ENCODE measurements at places on chromosomes 3 and 15. TPM values are rescaled to one million over a fixed set of nuclear protein-coding genes. Genes with fewer than 3 reads are reported as not detected.

The SNUPN gene
- 22.0 TPM for total RNA-seq

DNA sequence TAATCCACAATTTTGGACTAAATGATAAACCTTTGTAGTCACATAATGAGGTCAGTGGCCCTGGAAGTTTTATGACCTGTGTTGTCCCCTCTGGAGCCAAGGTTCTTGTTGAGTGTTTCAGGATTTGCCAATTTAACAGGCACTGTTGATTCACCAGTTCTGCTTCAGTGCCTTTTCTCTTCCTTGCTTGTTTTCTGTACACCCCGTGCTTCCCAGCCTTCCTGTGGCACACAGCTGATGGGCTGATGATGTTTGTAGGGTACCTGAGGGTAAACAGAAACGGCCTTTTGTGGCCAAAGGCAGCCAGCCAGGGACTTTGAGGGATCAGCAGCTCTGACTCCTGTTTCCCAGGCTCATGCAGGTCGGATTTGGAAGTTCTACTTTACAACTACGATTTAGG is 13.3 kb downstream of the GYG1 start:
- no peak for DNase-seq

The PRSS50 gene
- total RNA-seq, result not detected

DNA sequence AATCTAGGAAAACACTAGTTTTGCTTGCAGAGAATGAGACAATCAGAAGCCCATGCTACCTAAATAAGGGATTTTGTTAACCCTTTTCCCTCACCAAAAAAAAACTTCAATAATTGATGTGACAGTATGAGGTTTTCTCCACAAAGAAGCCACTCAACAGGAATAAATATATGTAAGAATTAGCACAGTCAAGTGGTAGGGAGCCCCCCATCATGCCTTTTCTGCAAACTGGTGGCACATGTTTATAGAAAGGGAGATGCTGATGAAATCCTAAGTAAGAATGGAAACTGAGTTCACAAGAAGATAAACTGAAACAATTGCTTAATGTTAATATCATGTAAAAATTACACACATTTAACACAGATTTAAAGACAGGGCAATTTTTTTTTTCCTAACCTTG is 51.0 kb downstream of the PHC3 start:
- DNase-seq, result no peak

DNA sequence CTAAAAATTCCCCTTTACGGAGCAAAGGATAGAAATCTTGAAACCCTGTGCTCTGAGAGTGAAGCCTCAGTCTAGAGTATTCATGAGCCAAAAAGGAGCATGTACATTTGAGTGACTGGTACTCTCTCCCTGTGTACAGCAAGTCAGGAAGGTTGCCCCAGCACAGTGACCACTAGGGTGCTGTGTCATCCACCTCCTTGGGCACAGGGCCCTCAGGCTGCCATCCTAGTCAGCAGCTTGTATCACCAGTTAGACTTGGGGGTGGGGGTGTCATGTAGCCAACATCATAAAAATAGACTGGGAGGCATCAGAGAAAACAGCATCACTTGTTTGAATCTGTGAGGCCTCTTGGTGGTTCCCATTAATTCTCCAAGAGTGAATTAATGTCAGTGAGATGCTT is 12.0 kb downstream of the NME9 start:
- no peak for DNase-seq

DNA sequence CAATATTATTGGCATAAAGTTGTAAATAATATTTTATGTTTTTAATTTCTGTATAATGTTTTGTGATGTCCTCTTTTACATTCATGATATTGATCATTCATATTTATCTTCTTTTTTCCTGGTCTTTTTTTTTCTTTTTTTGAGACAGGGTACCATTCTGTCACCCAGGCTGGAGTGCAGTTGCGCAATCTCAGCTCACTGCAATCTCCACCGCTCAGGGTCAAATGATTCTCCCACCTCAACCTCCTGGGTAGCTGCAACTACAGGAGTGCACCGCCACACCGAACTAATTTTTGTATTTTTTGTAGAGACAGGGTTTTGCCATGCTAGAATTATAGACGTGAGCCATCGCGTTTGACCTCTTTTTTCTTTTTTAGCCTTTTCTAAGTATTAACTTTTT is 52.9 kb downstream of the USF3 start:
- DNase-seq, result no peak

- DNase-seq, result no peak
Observed at GRCh38 chr15:75223688-75224087, 22.0 kb downstream of the C15orf39 start.

DNA sequence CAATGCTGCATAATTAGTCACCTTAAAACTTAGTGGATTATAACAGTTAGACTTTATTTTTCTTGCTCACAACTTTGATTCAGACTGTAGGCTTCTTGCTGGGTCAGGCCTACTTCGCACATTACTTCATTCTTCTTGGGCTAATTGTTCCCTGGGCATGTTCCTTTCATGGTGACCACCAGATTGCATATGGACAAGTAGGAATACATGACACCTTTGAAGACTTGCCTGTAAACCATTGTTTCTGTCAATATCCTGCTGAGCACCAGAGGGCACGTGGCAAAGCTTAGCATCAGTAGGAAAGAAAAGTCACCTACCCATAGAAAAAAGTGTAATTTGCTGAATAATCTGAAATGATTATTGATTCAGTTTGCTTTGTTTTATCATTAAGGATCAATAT is 54.3 kb upstream of the ROBO1 start:
- no peak for DNase-seq

- DNase-seq, result no peak
Observed at GRCh38 chr3:118478706-118479276, 555.9 kb downstream of the IGSF11 start.

- no peak for DNase-seq
Observed at GRCh38 chr3:103614719-103615118, 1179.9 kb downstream of the ZPLD1 start.

GRCh38 chr3:141877911-141878310 is 1.5 kb downstream of the ATP1B3 start:
- DNase-seq, result no peak

The RBMS3 gene
- total RNA-seq, result 127 TPM

- no peak for DNase-seq
Observed at GRCh38 chr3:13811614-13812013, 68.3 kb downstream of the WNT7A start.
